ENCODE measurements at places on chromosomes 7 and 10.

- peak; percentile 48 for DNase-seq
Measured at GRCh38 chr10:31413325-31413724, 94.3 kb downstream of the ZEB1 start.

- no peak for DNase-seq
Measured at GRCh38 chr10:3749011-3749410, 36.0 kb downstream of the KLF6 start.

GRCh38 chr10:129853562-129853903 is 110.5 kb downstream of the EBF3 start:
- peak; percentile 1 for DNase-seq

DNA sequence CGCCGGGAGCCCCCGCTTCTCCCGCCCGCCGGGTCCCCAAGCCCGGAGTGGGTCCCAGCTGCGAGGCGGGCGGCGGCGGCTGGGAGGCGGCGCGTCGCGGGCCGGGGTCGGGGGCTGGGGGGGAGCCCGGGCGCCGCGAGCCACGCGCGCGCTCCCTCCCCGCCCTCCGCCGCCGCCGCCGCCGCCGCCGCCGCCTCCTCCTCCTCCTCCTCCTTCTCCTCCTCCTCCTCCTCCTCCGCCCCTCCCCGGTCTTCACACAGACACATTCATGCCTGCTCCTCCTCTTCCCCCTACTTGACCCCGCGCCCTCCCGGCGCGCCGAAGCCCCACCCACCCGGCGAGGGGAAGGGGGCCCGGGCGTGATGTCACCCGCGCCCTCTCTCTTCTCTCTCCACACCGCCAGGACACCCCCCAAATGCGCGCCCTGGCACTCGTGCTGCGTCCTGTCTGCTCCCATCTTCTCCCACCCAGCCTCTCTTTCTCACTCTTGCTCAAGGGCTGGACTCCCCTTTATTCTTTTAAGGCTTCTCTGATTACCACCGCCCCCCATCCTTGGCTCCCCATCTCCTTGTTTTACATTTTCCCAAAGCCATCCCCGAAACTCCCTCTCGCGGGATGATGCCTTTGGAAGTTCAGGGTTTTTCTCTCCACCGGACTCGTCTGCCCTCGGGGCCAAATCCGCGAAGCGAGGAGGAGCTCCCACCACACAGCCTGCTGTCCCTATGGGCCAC is 967 bp upstream of the GLI3 start:
- peak; percentile 51 for DNase-seq

Measured in IMR-90 (cell line).